ENCODE measurements at places on chromosomes 1 and 21.

GRCh38 chr1:62240651-62241370 is 46.2 kb downstream of the L1TD1 start:
- no peak for DNase-seq

DNA sequence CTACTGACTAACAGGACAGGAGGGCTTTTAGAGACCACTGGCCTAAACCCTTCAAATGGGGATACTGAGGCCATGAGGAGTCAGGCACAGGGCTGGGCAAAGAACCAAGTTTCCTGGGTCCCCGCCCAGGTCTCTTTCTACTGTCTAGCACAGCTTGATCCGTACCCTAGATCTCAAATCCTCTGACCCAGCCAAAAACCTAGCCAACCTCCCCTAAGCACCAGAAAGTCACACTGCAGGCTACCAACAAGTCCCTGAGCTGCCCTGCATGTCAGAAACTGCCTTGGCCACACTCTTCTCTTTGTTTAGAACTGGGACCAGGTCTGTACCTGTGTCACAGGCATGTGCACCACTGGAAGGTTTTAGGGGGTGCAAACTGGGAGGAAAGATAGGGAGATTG is 33.6 kb downstream of the AHDC1 start:
- no peak for DNase-seq

DNA sequence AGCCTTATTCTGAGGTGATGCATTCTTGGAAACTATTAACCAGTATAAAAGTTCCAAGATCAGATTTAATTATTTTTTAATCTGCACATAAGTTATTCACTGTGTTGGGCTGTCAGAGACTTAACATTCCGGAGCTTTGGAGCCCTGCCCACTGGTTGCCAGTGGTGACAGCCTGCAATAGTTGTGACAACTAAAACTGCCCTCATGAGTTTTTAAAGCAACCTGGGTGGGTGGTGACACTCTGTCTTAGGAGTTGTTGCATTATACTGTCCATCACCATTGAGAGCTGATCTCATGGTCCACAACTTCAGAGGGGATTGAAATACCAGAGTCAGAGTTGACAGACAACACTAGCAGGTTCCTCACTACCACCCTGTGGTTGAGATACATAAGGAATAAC is 653.9 kb upstream of the USP24 start:
- DNase-seq = no peak

GRCh38 chr1:2233468-2233867 is 5.3 kb downstream of the SKI start:
- DNase-seq = no peak

GRCh38 chr1:169105087-169105433 is 1.4 kb upstream of the ATP1B1 start:
- DNase-seq = no peak

GRCh38 chr1:77407738-77408375 is 126.0 kb downstream of the AK5 start:
- DNase-seq = no peak

- DNase-seq = peak; percentile 49
Measured at GRCh38 chr1:52551507-52552235, 1.2 kb downstream of the TUT4 start.

- no peak for DNase-seq
Measured at GRCh38 chr1:187396226-187396625, 567.5 kb downstream of the PLA2G4A start.

GRCh38 chr1:18805925-18806849 is 53.3 kb downstream of the TAS1R2 start:
- no peak for DNase-seq

GRCh38 chr1:29120947-29121485 is 2.7 kb downstream of the TMEM200B start:
- peak; percentile 64 for DNase-seq

DNA sequence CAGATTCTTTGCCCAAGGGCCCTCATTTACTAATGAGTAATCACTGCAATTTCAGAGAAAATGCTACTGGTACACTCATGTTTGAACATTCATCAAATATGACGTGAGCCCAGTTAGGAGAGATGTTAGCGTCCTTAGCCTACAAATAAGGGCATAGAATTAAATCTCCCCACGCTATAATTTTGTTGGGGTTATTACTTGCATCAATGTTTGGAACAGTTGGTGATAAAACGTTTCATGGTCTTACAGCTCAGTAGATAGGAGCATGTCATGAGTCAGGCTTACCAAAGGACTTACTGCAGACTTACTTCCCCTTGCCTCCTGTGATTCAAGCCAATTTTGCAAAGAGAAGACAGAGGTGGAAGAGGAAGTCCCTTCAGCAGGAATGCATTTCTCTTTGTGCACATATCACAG is 304.0 kb downstream of the KIF26B start:
- no peak for DNase-seq
